ENCODE measurements at places on chromosomes 1 and 21.

DNA sequence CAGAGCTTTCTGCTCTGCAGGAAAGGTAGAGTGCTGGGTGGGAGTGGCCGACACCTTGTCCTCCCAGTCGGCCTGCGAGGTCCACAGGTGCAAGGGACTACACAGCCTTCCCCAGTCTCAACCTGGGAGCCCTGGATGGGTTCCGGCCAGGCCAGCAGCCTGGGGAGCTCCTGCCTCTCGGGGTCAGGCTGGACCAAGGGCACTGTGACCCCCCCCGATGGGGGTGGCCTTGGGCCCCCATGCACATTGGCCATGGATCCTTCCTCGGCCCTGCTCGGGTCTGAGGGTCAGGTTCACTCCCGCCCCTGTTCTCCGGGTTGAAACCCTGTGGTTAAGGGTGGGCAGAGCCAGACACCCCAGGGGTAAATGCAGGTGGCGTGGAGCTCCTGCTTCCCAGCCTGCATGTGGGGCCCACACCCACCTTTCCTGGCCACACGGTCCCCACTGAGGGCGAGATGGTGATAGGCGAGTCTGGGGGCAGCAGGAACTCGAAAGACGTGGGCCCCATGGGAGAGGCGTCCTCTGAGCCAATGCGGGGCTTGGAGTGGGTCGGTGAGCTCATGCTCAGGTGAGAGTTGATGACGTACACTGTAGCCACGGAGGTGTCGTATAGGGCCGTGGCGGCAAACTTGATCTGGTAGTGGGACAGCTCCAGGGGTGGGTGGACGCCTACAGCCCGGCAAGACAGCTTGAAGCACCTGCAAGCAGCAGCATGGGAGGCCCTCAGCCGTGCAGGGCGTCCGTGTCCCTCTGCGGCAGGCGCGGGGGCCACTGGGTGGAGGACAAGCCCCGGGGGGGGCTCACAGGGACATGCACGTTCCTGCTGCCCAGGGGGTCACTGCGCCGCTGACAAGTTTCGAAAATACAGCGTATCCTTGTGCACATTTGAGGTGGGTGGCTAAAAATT, 10.8 kb upstream of the TMEM52 start:
- H3K27me3 ChIP-seq, result no peaks in the 10 kb centered on the region
- DNase-seq, result no peak
- no peaks in the 10 kb centered on the region for H3K36me3 ChIP-seq
- no peaks in the 10 kb centered on the region for H3K4me1 ChIP-seq
- H3K4me3 ChIP-seq, result no peak overlapping the region

GRCh38 chr1:169368406-169368769, 393 bp downstream of the BLZF1 start:
- no peaks in the 10 kb centered on the region for H3K27me3 ChIP-seq
- DNase-seq, result no peak
- H3K36me3 ChIP-seq, result peaks cover 11% of the 10 kb centered on the region
- peak overlapping the region; percentile 85 for H3K27ac ChIP-seq
- peak overlapping the region; percentile 84 for H3K4me3 ChIP-seq

- H3K27ac ChIP-seq, result no peak overlapping the region
- no peak overlapping the region for H3K4me3 ChIP-seq
- no peaks in the 10 kb centered on the region for H3K27me3 ChIP-seq
- H3K36me3 ChIP-seq, result no peaks in the 10 kb centered on the region
Observed at GRCh38 chr21:42195378-42196031, 23.4 kb upstream of the ABCG1 start.

- H3K36me3 ChIP-seq, result no peaks in the 10 kb centered on the region
- no peaks in the 10 kb centered on the region for H3K27me3 ChIP-seq
- no peak for DNase-seq
- H3K4me1 ChIP-seq, result no peaks in the 10 kb centered on the region
- no peak overlapping the region for H3K4me3 ChIP-seq
- H3K27ac ChIP-seq, result no peak overlapping the region
Observed at GRCh38 chr21:40383951-40384350, 463.0 kb downstream of the DSCAM start.

GRCh38 chr1:2787163-2787911, 14.2 kb downstream of the TTC34 start:
- no peak overlapping the region for H3K4me3 ChIP-seq
- no peak for DNase-seq
- no peaks in the 10 kb centered on the region for H3K27me3 ChIP-seq
- H3K27ac ChIP-seq, result no peak overlapping the region
- H3K36me3 ChIP-seq, result no peaks in the 10 kb centered on the region
- H3K4me1 ChIP-seq, result no peaks in the 10 kb centered on the region

GRCh38 chr1:152021569-152021968, 15.2 kb downstream of the S100A11 start:
- no peaks in the 10 kb centered on the region for H3K27me3 ChIP-seq
- no peak overlapping the region for H3K4me3 ChIP-seq
- H3K27ac ChIP-seq, result no peak overlapping the region
- no peaks in the 10 kb centered on the region for H3K4me1 ChIP-seq
- H3K36me3 ChIP-seq, result no peaks in the 10 kb centered on the region

DNA sequence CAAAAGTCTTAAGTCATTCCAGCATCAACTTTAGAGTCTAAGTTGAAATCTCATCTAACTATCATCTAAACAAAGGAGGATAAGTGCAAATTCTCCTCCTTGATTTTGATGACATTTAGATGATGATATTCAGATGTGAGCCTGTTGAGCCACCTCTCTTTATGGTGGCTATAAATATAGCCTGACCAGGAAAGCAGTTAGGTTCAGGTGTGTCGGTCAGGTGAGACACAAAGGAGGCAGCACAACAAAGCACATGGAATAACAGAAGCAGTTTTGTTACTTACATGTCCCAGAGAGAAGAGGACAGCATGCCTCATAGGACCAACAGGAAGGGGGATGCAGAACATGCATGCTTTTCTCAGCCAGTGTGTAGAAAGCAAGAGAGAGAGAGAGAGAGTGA, 30.6 kb upstream of the PLA2G2A start:
- no peaks in the 10 kb centered on the region for H3K27me3 ChIP-seq
- no peak overlapping the region for H3K4me3 ChIP-seq
- no peaks in the 10 kb centered on the region for H3K4me1 ChIP-seq

GRCh38 chr1:228478912-228479711, 8.1 kb upstream of the RNF187 start:
- no peaks in the 10 kb centered on the region for H3K27me3 ChIP-seq
- H3K27ac ChIP-seq, result no peak overlapping the region
- H3K36me3 ChIP-seq, result no peaks in the 10 kb centered on the region
- no peak for DNase-seq
- no peaks in the 10 kb centered on the region for H3K4me1 ChIP-seq
- H3K4me3 ChIP-seq, result no peak overlapping the region

GRCh38 chr1:168400139-168400538, 119.5 kb downstream of the TBX19 start:
- H3K27me3 ChIP-seq, result no peaks in the 10 kb centered on the region
- H3K4me1 ChIP-seq, result no peaks in the 10 kb centered on the region
- no peaks in the 10 kb centered on the region for H3K36me3 ChIP-seq
- no peak overlapping the region for H3K27ac ChIP-seq
- no peak for DNase-seq

- H3K4me3 ChIP-seq, result no peak overlapping the region
- no peaks in the 10 kb centered on the region for H3K4me1 ChIP-seq
- no peak for DNase-seq
- no peaks in the 10 kb centered on the region for H3K36me3 ChIP-seq
Observed at GRCh38 chr1:113325022-113325421, 65.3 kb upstream of the MAGI3 start.

DNA sequence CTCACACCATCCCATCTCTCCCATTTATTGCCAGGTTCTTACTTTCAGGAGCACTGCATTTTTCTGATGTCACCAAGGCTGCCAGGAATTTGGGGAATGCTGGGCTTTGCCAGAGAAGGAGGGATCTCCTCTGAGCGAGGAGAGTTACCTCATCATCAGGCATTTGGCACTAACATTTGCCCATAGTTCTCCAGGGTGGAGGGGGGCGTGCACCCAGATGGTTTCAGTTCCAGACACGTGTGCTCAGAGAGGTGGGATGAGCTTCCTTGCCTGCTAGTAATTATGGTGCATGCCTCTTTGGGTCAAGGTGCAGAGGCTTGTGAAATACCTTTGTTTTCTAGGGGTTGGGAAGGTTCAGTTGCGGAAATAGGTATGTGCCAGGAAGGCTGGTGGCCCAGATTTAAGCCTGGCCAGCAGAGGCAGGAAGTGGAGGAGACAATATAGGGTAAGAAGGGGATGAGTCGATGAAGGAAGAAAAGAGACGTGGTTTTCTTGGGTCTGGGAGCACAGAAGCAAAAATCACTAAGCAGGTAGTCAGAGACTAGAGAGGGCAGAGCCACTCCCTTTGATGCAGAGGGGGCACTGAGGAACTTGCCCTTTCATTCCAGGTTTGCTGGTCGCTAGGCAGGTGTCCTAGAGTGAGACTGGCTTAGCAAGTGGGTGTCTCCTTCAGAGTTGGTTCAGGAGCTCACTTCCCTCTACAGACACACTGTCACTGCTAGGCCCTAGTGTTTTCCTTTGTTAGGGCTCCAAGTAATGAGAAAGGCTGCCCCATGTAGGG, 7.2 kb downstream of the TUFT1 start:
- peaks cover 25% of the 10 kb centered on the region for H3K4me1 ChIP-seq
- no peaks in the 10 kb centered on the region for H3K36me3 ChIP-seq
- peak overlapping the region; percentile 55 for H3K4me3 ChIP-seq

DNA sequence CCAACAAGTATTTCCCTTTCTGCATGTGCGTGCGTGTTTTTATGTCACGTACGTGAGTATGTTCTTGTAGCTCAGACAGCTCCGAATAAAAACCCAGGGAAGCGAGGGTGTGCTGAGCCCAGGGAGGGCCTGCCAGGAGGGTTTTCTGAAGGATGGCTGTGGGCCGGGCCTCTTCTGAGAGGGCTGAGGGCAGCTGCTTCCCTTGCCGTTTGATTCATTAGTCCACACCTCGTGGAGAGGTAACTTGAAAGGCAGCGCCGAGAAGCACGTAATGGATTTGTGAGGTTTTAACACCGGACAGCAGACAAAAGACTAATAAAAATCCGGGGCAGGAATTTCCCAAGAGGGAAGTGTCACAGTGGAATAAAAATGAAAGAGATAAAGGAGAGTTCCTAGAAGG, 29.5 kb downstream of the CD247 start:
- no peak for DNase-seq
- H3K4me1 ChIP-seq, result no peaks in the 10 kb centered on the region
- H3K27me3 ChIP-seq, result no peaks in the 10 kb centered on the region
- H3K4me3 ChIP-seq, result no peak overlapping the region
- H3K27ac ChIP-seq, result no peak overlapping the region

- no peak overlapping the region for H3K27ac ChIP-seq
- H3K4me1 ChIP-seq, result no peaks in the 10 kb centered on the region
- H3K36me3 ChIP-seq, result no peaks in the 10 kb centered on the region
- no peaks in the 10 kb centered on the region for H3K27me3 ChIP-seq
Observed at GRCh38 chr21:26565111-26565510, 8.0 kb downstream of the CYYR1 start.

DNA sequence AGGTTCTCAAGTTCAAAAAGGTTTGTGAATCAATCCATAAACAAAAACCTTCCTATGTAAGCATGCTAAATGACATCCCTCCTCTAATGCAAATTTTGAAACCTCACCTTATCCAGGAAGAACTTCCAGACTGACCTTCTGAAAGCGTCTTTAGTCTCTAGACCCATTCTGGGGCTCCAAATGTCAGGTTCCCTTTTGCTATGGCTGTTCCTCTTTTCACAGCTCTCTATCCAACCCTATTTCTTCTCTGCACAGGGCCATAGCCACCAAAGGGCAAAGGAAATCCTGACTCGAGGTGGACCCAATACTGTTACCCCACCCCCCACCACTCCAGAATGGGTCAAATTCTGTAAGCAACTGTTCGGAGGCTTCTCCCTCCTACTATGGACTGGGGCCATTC, 3.4 kb downstream of the ATP1A4 start:
- no peak for DNase-seq
- no peaks in the 10 kb centered on the region for H3K27me3 ChIP-seq

- DNase-seq, result no peak
- no peaks in the 10 kb centered on the region for H3K27me3 ChIP-seq
- no peaks in the 10 kb centered on the region for H3K36me3 ChIP-seq
- peaks cover 20% of the 10 kb centered on the region for H3K4me1 ChIP-seq
- no peak overlapping the region for H3K27ac ChIP-seq
- no peak overlapping the region for H3K4me3 ChIP-seq
Observed at GRCh38 chr1:85549244-85549643, 31.3 kb upstream of the CCN1 start.

DNA sequence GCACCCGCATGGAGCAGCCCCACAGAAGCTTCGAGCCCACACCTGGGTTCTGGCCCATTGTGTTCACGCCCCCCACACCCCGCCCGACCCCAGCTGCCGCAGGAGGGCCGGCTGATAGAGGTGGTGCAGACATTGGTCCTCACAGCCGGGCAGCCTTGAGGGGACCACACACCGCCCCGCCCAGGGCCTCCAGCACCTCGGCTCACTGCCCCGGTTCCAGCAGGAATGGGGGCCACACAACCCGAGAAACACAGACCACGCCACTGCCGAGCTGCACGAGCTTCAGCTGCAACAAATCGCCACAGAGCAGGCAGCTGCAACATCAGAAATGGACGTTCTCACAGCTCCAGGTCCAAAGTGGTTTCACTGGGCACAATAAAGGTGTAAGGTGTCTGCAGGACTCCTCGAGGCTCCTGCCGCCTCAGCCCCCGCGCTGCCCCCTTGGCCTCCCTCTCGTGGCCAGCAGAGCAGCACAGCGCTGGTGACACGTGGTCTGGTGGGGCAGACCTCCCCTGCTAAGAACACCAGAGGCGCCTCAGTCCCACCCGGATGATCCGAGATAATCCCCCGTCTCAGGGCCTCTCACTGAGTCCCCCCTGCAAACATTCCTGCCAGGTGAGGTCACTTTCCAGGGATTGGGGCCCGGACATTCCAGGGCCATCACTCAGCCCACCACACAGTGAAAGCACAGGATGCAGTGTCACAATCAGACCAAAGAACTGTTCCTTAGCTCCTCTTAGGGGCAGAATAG, 62.3 kb upstream of the ADARB1 start:
- no peaks in the 10 kb centered on the region for H3K36me3 ChIP-seq
- H3K4me1 ChIP-seq, result peaks cover 36% of the 10 kb centered on the region
- H3K4me3 ChIP-seq, result no peak overlapping the region
- H3K27me3 ChIP-seq, result no peaks in the 10 kb centered on the region

- no peaks in the 10 kb centered on the region for H3K36me3 ChIP-seq
- no peak for DNase-seq
- peaks cover 13% of the 10 kb centered on the region for H3K4me1 ChIP-seq
- H3K4me3 ChIP-seq, result no peak overlapping the region
Observed at GRCh38 chr1:2416403-2416802, 4.0 kb upstream of the PEX10 start.

DNA sequence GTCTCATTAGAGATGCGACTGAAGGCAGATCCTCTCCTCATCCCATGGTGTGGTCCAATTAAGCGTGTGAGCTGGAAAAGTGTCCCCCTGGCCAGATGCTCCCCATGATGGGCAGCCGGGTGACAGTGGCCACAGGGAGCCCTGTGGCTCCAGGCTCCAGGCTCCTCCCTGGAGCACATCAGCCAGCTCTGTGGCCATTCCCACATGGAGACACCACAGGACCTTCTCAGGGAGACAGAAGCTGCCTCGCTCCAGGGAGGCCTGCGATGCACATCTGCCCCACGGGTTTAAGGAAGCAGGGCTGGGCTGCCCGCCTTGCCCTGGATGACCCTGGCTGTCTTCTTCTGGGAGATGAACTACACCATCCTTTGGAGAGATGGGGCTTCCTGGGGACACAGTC, 99.9 kb upstream of the TLR5 start:
- no peaks in the 10 kb centered on the region for H3K4me1 ChIP-seq
- DNase-seq, result no peak
- H3K4me3 ChIP-seq, result no peak overlapping the region

- no peaks in the 10 kb centered on the region for H3K36me3 ChIP-seq
- H3K27ac ChIP-seq, result no peak overlapping the region
- H3K27me3 ChIP-seq, result no peaks in the 10 kb centered on the region
- no peak overlapping the region for H3K4me3 ChIP-seq
- DNase-seq, result no peak
Observed at GRCh38 chr1:212962509-212962908, 12.2 kb downstream of the VASH2 start.
